Stimulated activated CD8-positive, alpha-beta memory T cell treated with anti-CD3 and anti-CD28 coated beads, Interleukin-15, amount 100 ng/mL, for 4 hours (primary cell): ENCODE measurements at places on chromosomes 4 and X.
A peak's percentile ranks its signal among the peaks of the same experiment; 100 is the strongest.

DNA sequence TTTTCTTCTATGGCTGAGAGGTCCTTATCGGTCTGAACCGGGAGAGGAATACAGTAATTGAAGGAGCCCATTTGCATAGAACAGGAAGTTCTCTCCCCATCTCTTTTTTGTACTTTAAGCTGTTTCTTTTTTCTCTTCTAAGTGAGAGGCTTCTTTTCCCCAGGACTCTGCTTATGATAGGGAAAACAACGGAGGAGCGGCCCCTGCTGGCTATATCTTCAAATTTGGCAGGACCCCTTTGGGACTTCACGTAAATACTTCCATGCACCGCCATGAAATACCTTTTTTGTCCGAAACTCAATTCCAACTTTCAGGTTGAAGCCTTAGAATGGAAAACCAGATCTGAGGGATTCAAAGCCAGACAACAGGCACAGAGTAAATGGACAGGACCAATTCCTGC is 1153.0 kb upstream of the INTU start:
- DNase-seq = no peak

GRCh38 chr4:153809307-153809706 is 20.4 kb upstream of the SFRP2 start:
- no peak for DNase-seq

DNA sequence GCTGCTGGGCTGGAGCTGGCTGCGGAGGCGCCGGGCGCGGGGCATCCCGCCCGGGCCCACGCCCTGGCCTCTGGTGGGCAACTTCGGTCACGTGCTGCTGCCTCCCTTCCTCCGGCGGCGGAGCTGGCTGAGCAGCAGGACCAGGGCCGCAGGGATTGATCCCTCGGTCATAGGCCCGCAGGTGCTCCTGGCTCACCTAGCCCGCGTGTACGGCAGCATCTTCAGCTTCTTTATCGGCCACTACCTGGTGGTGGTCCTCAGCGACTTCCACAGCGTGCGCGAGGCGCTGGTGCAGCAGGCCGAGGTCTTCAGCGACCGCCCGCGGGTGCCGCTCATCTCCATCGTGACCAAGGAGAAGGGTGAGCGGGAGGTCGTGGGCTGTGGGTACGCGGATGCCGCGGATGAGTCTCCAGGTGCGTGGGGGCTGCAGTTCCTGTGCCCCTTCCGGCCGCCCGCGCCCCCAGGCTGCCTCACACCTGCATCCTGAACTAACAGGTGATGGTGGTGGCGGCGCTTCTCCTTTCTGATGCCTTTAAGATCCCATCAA is 499 bp downstream of the CYP2U1 start:
- DNase-seq = peak; percentile 1

- no peak for DNase-seq
Measured at GRCh38 chr4:152325831-152326230, 210.1 kb downstream of the FBXW7 start.

GRCh38 chr4:146432065-146432464 is 89.7 kb downstream of the SLC10A7 start:
- DNase-seq = no peak

- DNase-seq = no peak
Measured at GRCh38 chr4:11420327-11420726, 8.4 kb downstream of the HS3ST1 start.
